ENCODE measurements at places on chromosomes 5 and 9. TPM values are rescaled to one million over a fixed set of nuclear protein-coding genes. Genes with fewer than 3 reads are reported as not detected.

Gene IL33
- 0.67 TPM for total RNA-seq

DNA sequence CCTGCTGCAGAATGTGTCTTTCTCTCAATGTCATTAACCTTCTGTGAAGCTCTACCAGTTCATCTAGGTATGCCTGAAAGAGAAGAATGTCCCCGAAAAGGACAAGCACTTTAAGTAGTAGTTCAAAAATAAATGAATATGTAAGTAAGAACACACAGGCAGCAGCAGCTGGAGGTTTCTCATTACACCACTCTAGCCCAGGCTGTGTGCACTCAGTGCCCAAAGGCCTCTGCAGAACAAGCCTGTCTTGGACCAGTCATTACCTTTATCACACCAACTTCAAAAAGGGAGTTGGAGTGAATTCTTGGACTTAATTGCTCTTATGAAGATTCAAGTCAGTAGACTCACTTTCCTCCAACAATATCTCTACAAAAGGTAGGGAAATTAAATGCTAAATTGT, 268.8 kb downstream of the MLLT3 start:
- peak; percentile 11 for DNase-seq

DNA sequence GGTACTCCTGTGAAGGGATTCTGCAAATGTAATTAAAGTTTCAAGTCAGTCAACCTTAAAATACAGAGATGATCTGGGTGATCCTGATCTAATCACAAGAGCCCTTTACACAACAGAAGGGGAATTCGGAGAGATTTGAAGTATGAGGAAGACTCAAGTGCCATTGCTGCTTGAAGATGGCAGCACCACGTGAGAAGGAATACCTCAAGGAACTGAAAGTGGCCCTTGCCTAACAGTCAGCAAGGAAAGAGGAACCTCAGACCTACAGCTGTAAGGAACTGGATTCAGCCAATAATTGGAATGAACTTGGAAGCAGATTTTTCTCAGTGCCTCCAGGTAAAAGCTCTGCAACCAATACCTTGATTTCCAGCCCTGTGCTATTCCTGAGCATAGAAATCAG, 87.4 kb downstream of the THBS4 start:
- no peak for DNase-seq

DNA sequence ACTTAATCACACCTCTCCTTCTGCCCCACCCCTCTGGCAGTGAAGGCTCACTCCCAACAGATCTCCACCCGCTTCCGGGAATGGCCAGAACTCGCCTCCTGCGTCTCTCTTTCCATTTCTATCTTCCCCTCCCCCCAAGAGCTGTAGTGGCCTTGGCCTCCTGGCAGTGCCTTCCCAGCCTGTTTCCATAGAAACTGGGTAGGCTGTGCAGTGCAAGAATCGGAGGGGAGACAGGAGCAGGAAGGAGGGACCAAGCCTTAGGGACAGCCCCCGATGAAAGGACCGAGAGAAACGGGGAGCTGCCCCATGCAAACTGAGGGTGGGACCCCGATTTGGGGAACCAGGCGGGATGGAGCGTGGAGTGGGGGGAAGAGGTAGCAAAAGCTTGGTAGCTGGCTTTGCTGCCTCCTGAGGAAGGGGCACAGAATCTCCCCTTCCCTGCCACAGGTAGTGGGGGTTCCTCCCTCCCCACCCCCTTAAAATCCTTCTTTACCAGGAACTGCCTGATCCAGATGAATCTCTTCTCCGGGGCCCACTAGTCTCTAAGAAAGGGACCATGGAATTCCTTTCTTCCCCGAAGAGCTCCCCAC, 4.5 kb upstream of the PCDH1 start:
- DNase-seq: no peak

Data from foreskin keratinocyte (primary cell).